ENCODE measurements at places on chromosomes 2 and 18.

DNA sequence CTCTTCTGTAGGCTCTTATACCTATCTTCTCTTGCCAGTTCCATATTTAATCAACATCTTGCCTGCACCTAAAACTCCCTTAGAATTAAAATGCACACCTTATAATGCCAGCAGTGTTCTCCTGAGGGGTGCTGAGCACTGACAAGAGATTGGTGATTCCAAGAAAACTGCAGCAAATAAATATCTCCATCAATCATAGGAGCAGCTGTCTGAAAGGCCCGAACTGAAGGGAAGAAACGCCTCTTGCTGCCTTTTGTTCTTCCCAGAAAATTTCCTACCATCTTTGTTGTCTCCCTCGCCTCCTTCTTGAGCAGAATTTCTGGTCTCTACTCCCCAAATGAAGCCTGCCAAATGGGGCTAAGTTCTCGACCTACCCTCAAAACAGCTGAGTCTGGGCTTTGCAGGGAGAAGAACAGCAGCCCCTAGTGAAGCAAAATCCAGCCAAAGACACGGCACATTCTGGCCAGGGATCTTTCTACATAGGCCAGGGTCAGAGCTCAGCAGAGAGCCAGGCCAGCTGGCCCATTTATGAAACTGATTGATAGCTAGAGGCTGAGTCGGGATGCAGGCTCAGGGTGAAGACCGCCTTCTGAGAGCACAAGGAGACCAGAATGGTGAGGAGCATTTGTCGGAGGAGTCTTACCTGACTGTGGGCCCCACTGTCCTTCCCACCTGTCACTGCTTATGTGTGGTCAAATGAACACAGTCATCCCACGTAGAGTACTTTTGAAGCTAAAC is 20.4 kb upstream of the TMEM247 start:
- DNase-seq, result no peak

DNA sequence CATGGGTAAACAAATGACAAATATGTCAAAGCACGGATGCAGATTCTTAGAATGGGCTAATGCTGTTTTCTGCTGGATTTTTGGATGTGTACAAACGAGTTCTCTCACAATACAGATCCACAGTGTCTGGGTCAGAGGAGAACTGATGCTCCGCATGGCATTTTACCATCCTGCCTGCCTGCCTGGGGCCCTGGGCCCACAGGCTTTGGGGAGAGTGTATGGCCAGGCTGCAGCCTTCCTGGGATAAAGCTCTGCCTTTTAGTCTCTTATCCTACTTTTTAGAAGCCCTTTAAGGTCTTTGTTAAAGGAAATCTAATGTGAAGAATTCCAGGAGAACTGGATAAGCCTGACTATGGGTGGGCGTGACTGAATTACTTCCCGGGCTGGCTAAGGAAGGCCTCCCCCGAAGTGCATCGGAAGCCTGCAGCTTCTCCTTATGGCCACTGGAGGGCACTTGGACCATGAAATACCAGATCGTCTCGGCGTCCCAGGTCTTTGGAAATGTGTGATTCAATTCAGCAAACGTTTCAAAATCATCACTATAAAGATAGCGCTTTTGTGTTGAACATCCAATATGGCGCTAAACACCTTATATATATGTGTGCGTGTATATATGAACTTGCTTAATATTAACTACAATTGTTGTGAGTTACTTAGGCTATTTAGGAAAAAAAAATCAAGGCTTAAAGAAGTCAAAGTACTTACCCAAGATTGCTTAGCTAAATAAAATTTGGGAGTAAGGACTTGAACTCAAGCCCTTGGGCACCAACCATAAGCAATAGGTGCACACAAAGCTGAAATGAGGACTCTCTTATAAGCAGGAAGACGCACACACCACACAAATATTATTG is 15.2 kb upstream of the DNPEP start:
- DNase-seq, result peak; percentile 31

DNA sequence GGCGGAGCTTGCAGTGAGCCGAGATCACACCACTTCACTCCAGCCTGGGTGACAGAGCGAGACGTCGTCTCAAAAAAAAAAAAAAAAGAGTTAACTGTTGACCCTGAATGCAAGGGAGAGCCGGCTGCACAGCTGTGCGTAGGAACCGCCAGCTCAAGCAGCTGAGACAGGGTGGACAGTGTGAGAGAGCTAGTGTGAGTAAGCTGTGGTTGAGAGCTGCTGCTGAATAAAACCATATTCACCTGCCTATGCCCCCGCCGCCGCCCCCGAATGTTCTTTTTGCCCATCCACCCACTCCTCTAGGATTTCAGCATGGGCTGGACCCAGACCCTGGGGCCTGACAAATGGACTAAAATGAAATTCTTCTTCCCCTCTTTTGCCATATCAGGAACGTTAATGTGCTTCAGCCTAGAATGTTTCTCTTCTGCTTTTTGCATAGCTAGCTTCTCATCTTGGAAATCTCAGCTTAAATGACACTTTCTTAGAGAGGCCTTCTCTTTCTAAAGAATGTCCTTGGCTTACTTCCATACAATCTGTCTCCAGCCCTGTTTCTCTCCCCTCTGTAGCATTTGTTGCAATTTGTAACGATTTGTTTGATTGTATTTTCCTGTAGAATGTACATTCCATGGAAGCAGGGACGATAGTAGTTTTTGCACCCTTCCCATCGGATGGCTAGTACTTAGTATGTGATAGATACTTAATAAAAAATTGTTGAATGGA is 142.7 kb downstream of the KLHL14 start:
- DNase-seq, result no peak

- no peak for DNase-seq
Measured at GRCh38 chr2:17326717-17327116, 191.5 kb downstream of the RAD51AP2 start.

GRCh38 chr2:223989206-223989855 is 32.1 kb downstream of the MRPL44 start:
- DNase-seq, result no peak

- DNase-seq, result no peak
Measured at GRCh38 chr2:122988395-122989221, 1036.5 kb upstream of the CNTNAP5 start.

- DNase-seq, result no peak
Measured at GRCh38 chr2:62343206-62343605, 147.3 kb downstream of the B3GNT2 start.

All from stimulated activated CD8-positive, alpha-beta memory T cell treated with anti-CD3 and anti-CD28 coated beads, Interleukin-2, amount 100 ng/mL, for 1 hour (primary cell).